H9 (cell line): ENCODE measurements at places on chromosomes 7 and 10.

DNA sequence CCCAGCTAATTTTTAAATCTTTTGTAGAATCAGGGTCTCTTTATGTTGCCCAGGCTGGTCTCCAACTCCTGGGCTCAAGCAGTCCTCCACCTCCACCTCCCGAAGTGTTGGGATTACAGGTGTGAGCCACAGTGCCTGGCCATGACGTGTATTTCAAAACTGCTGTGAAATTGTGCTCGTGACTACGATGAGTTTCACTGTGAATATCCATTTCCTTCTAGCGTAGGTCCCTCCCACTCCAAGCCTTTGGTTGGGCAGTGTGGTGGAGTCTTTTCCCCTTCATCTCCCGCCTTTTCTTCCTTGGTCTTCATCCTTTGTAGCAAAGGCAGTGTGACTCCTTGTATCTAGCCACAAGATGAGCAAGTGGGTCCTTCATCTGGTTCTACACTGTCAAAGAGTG is 56.2 kb downstream of the CUL1 start:
- DNase-seq = no peak

DNA sequence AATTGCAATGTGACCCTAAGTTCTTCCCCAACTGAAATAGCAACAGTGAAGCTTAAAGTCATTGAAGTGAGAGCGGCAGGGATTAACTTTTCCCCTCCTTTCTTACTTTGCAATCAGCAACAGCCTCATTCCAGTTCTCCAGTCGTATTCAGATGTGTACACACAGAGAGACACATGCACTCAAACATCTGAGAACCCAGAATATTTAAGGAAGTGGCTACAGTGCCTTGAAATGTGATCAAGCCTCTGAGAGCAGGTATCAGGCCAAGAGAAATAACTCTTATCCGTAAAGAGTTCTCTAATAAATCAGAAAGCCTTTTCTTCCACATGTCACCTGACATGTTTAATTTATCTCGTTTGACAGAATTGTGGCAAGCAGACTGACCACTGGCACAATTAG is 388.9 kb upstream of the NPVF start:
- DNase-seq = no peak

DNA sequence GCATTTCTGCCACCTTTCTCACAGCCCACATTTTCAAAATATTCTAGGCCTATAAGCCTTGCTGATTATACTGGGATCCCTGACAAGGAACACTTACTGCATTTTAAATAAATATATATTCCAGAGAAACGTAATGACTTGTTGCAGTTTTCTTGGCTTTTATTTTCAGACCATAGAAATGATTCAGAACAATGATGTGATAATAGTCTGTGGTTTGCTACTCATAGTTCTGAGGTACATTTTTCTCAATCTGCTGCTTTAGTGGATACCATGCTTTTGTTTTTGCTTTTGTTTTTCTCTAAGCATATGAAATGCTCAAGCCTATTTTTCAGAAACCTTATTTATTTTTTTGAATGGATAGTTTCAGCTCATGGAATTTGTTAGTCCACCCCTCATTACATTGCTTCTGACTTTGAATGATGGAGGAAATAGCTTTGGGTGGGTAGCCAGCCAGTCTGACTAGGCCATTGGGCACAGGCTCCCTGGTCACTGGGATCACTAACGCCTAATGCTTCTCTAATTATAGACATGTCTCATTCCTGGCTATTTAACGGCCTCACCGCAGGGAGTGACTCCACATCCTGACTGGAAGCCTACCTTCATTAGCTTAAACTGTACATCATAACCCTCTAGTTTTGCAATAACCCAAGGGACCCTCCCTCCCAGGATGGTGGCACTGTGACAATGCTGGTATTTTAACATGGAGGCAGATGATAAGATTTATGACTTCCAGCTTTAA is 66.1 kb downstream of the MBL2 start:
- no peak for DNase-seq

- no peak for DNase-seq
Measured at GRCh38 chr7:35331730-35332678, 78.1 kb upstream of the TBX20 start.

DNA sequence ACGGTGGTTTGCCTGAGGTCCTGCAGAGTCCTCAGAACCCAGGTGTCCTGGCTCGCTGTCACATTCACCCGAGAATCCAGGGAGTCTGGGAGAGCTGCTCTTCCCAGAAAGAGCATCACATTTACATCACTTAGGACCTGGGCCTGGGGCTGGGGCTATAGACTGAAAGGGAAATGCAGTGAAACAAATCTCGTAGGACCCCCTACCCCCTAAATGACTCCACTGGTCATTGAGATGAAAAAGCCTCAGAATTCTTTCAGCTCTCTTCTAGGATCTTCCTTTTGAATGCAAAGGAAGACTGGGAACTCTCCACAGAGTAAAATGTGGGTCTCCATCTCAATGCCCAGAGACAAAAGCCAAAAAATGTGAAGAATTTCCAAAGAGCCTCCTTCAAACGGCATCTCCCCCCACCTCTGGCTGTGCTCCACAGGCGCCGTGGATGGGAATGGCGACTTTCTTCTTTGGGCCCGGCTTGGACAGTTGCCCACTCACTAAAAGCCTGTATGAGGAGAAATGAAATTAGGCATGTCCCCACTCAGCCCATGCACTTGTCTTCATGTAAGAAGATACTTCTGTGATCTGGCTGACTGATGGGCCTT is 49.0 kb upstream of the PODXL start:
- peak; percentile 89 for DNase-seq

DNA sequence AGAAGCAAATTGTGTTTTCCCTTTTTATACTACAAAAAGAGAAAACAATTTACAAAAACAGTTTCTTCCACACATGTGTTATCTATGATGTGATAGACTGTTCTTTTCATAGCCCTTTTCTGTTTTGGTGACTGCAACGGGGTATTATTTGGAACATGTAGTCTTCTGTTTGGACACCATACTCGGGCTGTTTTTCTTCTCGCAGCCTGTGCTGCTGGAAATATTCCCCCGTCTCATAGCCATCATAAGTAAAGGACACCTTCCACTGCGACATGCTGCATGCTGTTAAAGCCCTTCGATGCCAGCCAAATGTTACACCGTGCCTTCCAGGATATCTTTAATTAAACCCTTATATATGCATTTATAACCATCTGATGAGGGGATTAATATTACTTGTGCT is 222.4 kb downstream of the BICC1 start:
- DNase-seq = no peak

DNA sequence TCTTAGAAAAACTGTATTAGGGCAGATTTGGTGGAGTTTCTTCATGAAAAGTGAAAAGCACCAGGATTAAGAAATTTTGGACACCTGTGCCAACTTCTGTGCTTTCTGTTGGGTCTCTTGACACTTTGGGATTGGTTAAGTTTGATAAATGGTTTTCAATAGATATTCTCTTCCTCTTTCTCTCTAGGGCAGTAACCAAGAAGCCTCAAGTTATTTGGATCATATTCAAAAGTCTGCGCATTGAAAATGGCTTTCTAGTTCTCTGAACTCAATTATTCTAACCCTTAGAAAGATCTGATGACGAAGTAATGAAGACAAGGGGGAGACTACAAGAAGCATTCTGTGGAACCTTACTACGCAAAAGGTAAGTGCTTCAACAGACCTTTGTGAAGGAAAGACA is 144.0 kb upstream of the CCDC6 start:
- no peak for DNase-seq

GRCh38 chr7:129422727-129423126 is 11.5 kb upstream of the STRIP2 start:
- DNase-seq = no peak

- DNase-seq = no peak
Measured at GRCh38 chr10:17710181-17710580, 41.8 kb upstream of the TMEM236 start.
